ENCODE measurements at places on chromosomes 2 and 18.

GRCh38 chr2:119267604-119268003 lies 44.0 kb downstream of the STEAP3 start:
- no peak for DNase-seq

DNA sequence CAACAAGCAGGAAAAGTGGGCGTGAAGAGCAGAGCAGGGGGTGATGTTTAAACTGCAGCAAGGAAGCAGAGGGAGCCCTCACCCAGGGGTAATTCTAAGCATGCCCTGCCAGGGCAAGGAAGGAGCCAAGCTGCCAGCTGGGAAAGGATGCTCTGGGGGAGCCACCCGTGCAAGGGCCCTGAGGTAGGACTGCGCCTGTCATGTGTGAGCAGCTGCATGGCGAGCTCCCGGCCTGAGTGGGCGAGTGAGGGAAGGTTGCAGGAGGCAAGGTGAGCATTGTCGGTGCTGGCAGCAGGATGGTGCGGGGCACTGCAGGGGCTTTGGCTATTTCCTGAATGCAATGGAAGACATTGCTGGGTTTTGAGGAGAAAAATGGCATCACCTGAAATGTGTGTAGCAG lies 107.2 kb downstream of the COPS8 start:
- no peak for DNase-seq

DNA sequence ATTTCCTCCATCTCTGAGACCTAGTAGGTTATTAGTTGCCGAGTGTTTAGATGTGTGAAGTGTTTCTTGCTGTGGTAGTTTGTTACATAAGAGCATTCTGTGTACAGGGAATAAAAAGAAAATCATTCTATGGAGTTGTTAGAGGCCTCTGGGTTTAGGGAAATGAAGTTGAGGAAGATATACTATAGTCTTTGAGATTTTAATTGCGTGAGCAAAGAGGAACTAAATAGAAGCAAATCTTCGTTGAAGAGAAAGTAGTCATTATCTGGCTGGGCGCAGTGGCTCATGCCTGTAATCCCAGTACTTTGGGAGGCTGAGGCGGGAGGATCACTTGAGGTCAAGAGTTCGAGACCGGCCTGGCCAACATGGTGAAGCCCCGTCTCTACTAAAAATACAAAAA lies 19.0 kb downstream of the USP39 start:
- no peak for DNase-seq

GRCh38 chr2:9832586-9832985 lies 10.7 kb upstream of the TAF1B start:
- DNase-seq = no peak

GRCh38 chr2:238162846-238163441 lies 4.2 kb downstream of the ERFE start:
- no peak for DNase-seq

- DNase-seq = no peak
Observed at GRCh38 chr2:241903121-241904010, 33.8 kb downstream of the RTP5 start.

GRCh38 chr2:47486841-47487497 lies 84.0 kb downstream of the MSH2 start:
- peak; percentile 36 for DNase-seq

GRCh38 chr2:66862885-66863650 lies 428.1 kb downstream of the MEIS1 start:
- no peak for DNase-seq

GRCh38 chr2:176561706-176562105 lies 292.5 kb downstream of the MTX2 start:
- no peak for DNase-seq

DNA sequence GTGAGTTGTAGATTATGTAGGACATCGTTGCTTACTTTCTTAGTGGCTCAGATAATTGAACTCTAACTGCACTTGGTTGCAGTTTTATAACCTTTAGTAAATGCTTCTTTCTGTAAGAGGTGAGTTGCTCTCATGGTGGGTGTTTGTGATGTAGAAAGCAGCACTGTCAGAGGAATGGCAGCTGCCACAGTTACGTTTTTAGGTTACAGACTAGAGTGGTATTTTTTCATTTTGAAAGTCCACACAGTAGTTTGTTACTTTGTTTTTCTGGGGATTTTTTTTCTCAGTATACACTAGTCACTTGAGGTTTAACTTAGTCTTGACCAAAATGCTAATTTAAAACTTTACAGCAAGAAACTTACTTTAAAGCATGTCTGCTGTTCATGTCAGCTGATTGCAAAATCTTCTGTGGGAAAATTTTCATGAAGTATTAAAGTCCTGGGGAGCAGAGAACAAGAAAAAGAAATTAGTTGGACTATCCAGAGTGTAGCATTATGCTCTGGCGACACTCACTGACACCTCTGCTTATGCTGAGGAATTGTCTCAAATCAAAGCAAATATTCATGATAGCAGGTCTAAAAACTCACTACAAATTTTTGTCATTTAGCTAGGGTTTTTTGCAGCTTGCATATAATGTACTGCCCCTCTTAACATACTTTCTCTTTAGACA lies 14.8 kb downstream of the AFTPH start:
- peak; percentile 52 for DNase-seq

DNA sequence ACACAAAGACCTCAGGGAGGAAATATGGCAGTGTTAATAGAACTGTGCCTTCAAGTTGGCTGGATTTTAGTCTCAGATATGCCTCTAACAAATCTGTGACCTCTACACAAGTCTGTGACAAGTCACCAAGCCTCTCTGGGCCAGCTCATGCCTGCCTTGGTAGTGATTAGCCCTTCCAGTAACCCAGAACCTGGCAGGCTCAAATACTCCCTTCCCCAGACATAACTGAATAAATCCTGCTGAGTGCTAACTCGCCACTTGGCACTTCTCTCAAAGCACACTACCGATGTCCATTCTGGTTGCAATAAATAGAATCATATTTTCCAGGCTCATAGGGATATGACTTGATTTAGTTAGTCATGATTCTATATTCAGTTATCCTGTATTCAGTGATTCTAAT lies 15.3 kb upstream of the THSD7B start:
- no peak for DNase-seq

- DNase-seq = no peak
Observed at GRCh38 chr2:158967114-158967730, 1.2 kb upstream of the TANC1 start.

GRCh38 chr18:29874519-29875098 lies 1167.9 kb downstream of the DSC3 start:
- DNase-seq = peak; percentile 15

DNA sequence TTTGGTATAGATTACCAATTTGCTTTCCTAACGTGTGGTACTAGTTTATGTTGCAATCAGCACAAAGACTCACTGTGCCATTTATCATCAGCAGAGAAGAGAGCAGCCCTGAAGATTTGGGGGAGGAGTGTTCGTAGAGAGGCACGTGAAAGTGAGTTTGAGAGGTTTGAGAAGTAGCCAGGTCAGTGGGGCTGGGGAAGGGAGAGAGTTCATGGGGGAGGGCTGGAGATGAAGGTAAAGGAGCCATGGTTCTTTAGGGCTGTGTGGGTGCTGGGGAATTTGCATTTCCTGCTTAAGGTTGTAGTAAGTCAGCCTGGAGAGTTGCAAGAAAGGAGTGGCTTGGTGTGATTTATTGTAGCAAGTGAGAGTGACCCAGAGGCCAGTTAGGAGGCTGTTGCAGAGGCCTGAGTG lies 172.1 kb downstream of the NEDD4L start:
- DNase-seq = no peak

DNA sequence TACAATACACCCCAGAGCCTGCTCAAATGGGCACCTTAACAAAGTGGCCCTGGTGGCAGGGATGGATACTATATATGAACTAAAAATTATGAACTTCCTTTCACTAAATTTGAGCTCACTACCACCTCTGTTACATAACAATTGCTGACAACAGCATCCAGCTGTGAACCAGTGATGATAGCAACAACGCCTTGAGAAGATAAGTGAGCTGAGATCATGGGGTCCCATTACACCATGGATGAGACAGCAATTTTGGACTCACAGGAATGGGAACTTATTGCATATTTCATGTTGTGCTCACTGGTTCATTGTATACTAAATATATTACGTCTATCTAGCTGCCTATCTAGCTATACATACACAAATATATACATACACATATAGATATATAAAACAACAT lies 16.9 kb upstream of the ALMS1 start:
- no peak for DNase-seq

DNA sequence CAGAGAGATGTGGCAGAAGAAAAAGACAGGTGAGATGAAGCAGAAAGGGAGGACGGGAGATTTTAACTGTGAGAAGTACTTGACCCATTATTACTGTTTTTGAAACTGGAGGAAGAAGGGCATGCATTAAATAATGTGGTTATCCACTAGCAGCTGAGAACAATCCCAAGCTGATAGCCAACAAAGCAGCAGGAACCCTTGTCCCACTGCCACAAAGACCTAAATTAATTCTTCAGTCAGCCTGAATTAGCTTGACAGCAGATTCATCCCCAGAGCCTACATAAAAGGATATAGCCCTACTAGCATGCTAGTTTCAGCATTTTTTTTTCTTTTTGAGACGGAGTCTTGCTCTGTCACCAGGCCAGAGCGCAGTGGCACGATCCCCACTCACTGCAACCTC lies 19.5 kb upstream of the REG3A start:
- no peak for DNase-seq

GRCh38 chr2:27306136-27306535 lies 2.1 kb downstream of the UCN start:
- no peak for DNase-seq

GRCh38 chr2:130187268-130187667 lies 5.2 kb downstream of the MZT2B start:
- DNase-seq = no peak

GRCh38 chr18:68152770-68153169 lies 562.1 kb downstream of the TMX3 start:
- no peak for DNase-seq

GRCh38 chr2:43480874-43481273 lies 115.0 kb downstream of the THADA start:
- DNase-seq = no peak

GRCh38 chr2:218019411-218020060 lies 16.7 kb upstream of the TNS1 start:
- no peak for DNase-seq

DNA sequence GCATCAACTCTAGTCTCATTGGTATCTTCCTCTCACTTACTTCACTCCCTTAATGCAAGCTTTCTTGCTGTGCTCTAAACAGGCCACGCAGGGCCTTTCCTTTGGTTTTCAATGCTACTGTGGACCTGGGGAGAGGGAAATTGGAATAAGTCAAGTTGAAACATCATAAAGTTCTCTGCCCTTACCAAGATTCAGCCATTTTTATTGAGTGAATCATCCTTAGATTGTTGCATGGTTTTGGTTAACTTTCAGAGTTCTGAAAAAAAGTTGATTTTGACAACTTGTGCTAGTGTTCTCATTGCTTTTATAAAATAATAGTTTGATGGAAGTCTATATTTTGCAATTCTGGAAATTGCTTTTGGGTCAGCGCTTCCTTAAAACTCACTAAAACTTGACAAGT lies 852.8 kb upstream of the ACVR2A start:
- DNase-seq = no peak

GRCh38 chr18:36481201-36481657 lies 183.7 kb downstream of the FHOD3 start:
- no peak for DNase-seq

DNA sequence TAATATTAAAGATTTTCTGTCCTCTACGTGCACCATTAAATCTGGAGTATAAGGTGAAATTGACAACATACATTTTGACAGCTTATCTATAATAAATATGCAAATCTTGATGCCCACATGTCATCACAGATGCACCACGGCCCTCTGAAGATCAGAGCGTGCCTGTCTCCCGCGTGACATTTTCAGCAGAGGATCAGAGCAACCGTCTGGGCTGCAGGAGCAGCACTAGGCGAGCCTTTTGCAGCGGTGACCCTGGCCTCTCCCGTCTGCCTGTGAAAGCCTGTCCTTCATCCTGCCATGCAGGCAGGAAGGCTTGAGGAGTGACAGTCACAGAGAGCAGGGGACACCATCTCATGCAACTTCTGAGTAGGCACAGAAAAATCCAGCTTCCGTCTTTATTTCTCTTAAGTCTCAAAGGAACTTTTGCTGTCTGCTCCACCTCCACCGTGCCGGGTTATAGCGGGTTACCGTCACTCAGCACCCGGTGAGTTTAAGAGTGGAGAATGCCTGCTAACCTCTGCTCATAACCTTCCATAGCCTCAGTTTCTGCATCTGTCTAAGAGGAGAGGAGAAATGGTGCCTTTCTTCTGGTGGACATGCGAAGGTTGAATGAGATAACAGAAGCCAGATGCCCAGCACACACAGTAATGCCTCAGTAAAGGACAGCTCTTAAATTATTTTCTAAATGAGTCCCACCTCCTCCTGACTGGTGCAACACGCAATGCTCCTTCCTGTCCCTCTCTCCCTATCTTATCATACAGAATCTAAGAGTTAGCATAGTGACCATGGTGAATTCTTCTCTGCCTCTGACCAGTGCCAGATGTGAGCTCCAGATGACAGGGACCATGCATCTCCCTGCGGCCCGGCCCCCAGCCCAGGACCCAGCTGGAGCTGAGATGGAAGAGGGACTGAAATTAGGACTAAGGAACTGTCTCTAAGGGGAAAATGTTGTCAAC lies 43.8 kb downstream of the CELF4 start:
- no peak for DNase-seq

DNA sequence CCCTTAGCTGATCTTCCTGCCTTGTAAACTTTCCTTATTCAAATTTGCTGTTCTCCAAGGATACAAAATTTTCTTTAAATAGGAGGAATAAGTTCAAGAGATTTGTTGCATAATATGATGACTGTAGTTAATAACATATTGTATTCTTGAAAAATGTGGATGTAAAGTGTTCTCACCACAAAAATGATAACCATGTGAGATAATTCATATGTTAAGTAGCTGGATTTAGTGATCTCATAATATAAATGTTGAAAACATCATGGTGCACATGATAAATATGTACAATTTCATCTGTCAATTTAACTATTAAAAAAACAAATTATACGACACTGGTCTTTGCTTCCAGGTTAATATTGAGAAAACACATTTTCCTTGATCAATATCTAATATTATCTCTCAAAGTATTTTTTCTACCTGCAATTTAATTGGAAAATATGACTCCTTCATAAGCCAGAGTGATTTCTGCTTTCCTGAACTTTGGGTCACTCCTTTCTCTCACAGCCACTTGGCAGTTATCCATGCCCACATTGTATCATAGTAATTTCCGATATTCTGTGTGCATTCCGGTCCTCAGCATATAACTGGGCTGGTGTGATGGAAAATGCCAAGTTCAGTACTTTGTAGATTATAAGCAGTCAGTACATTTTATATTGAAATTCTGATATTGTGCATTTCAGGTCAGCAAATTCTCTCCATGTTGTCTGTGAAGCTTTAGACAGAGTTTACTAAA lies 152.6 kb downstream of the GULP1 start:
- DNase-seq = no peak

DNA sequence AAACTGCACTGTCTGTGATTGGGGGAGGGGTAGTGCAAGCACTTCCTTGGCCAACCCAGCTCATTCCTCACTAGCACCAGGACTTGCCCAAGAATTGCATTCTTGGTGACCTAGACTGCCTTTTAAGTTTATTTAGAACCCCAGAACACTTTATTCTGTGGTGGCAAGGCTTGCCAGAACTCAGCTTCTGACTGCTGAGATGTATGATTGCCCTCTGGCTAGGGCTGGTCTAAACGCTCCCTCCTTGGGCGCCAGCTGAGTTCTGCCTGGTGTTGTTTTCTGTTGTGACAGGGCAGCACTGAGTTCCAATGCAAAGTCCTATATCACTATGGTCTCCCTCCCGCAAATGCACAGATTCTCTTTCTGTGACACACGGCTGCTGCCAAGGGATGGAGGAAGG lies 247.7 kb downstream of the ZNF385B start:
- no peak for DNase-seq

GRCh38 chr18:77015169-77015568 lies 117.4 kb downstream of the MBP start:
- no peak for DNase-seq

- DNase-seq = no peak
Observed at GRCh38 chr2:70498528-70498927, 55.1 kb downstream of the TGFA start.

Data from activated CD4-positive, alpha-beta T cell treated with anti-CD3 and anti-CD28 coated beads, Interleukin-10, Interleukin-2, amounts not matched to agents 100 ng/mL and 50 ng/mL, durations not matched to agents 16 hours and 8 hours (primary cell).